ENCODE measurements at places on chromosomes 2 and 18.

- no peak for DNase-seq
These were observed 123.4 kb downstream of the FAM124B start for GRCh38 chr2:224278531-224278930.

DNA sequence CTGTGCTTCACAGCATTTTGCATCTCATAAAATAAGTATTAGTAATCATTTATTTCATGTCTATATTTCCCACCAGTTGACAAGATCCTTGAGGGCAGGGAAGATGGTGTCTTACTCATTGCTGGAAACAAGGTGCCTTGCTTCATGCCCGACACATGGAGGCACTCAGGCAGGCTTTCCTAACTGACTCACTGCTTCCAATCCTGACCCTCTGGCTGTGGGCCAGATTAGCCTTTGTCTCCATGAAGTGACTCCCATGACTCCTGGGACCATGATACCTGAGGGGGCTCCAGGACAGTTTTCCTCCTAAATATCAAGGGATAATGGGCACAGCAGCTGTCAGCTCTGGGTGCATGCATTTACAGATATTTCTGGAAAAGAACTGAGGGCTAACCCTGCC lies 275.1 kb downstream of the AGPS start:
- no peak for DNase-seq

- DNase-seq, result no peak
These were observed 21.1 kb upstream of the CPO start for GRCh38 chr2:206918263-206918662.

GRCh38 chr2:7792031-7792651 lies 874.9 kb downstream of the RNF144A start:
- DNase-seq, result no peak

DNA sequence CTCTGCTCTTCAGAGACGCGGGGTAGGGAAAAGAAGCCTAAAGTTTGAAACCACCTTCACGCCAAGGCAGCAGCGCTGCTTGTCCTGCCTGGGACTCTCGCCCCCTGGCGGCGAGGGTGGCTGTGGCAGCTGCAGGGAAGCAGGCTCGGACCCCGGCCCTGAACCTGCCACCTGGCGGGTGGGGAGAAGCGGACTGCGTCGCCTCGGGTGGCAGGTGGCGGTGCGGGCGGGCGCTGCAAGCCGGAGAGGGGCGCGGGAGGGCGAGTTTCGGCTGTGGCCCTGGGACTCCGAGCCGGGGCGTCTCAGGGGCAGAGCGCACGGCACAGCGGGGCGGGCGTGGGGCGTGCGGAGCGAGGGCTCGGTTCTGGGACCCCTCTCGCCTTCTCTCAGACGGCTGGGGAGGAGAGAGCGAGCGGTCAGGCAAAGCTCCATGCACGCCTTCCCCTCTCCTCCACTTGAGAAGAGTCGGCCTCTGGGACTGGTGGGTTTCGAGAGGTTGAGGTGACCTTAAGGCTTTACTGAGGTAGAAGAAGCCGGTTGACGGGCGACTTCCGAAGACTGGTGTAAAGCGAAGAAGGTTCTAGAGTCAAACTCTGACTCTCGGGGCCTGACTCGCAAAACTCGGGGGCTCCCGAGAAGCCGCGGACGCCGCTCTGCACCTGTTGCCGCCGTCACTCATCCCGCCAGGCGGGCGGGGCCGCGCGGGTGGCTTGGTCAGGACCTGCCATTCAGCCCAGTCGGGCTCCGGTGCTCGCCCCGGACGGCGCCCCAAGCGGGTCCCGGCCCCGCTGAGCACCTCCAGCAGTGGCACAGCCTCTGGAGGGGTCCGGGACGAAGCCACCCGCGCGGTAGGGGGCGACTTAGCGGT lies 1.1 kb upstream of the BOLL start:
- DNase-seq, result no peak

Measured in SW480 (cell line).